ENCODE measurements at places on chromosomes 16 and 17.

- peak; percentile 44 for DNase-seq
Measured at GRCh38 chr17:44830359-44831288, 537 bp upstream of the GJC1 start.

DNA sequence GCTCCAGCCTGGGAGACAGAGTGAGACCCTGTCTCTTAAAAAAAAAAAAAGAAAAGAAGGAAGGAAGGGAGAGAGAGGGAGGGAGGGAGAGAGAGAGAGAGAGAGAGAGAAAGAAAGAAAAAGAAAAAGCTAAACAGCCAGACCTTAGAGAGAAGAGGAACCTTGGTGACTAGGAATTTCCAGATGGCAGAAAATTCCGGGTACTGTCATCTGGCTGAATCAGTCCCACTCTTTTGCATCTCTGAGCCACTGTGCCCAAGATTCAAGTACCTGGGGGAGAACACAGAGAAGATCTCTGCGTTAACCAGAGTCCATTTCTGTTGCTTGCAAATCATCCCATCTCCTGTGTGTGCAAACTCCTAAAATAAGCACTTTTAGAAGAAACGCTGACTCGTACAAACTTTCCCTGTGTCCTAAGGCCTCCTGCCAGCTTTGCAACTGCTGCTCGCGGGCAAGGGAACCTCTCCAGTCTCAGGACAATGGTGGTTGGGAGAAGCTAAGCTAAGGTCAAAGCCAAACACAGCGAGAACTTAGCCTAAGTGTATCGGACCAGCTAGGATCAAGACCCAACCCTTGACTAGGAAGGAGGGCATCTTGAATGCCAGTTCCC, 18.0 kb downstream of the BMERB1 start:
- DNase-seq, result no peak

DNA sequence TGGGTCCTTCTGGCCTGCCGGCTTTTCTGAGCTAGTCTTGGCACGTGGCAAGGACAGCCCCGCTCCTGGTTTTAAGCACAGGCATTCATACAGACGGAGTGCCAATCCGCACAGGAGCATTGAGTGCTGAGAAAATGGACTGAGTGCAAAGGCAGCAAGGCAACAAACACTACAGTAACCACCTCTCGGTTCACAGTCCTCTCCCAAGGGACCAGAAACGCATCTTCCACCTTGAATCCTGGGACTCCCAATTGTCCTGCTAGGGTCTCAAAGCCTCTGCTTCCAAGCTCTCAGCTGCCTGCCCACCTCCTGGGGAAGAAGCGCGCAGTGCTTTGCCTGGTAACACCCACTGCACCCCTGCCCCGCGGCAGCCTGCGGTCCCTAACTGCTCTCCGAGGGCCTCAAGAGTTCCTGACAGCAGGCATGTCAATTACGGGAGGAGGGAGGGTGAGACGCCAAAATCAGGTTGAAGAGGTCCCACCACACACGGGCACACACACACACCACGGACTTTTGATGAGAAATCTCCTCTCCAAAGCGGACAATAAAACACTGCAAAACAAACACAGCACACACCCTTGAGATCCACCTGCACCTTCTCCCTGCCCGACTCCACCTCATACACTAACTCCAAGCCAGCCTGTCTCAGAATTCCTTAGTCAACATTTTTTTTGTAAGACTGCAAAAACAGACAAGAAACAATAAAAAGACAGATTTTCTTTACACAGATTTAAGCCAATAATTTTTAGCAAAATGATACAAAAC, 15.0 kb downstream of the SLC16A3 start:
- DNase-seq, result no peak

DNA sequence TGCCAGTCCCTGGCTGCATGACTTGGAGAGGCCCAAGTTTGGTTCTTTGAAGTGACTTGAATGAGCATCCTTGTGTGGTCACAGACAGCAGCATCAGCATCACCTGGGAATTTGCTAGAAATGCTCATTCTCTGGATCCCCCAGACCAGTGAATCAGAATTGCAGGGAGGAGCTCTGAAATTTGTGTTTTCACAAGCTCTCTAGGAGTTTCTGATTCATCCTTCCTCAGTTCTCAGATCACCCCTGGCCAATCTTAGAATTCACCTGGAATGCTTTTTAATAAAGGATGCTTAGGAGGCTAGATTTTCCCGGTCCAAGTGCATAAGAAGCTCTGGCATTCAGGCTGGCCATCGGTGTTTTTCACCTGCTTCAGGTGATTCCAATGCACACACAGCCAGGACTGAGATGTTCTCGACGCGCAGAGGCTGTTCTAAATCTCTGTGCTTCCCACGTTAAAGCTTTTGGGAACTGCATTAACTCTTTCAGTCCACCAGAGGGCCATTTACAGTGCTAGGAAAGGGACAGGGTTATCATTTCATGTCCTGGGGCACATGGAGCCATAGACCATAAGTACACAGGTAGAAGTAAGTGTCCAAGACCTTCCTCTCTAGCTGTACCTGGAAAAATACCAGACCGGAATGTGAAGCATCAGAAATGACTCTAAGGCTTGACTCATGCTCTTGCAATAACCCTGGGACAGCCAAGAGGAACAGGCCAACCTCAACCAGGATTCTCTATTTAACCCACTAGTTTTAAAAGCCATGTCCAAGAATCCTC, 85.7 kb upstream of the XYLT1 start:
- peak; percentile 53 for DNase-seq

- no peak for DNase-seq
Measured at GRCh38 chr16:27413956-27414355, 12.0 kb downstream of the IL21R start.

DNA sequence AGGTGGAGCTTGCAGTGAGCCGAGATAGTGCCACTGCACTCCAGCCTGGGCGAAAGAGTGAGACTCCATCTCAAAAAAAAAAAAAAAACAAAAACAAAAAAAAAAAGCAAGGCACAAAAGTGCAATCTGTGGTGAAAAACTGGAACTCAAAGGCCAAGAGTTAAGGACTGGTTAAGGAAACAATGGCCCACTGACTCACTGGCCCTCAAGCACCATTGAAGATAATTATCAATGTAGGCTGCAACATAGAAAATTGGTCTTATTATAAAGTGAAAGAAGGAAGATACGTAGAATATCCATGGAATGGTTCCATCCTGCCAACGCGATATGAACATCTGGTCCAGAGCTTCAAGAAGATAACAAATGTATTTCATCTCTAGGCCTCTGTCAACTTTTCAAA, 444.2 kb downstream of the SOX9 start:
- DNase-seq, result no peak

Data from AG20443 (cell line).